ENCODE measurements at places on chromosomes 4 and X. TPM values are rescaled to one million over a fixed set of nuclear protein-coding genes. Genes with fewer than 3 reads are reported as not detected.

GRCh38 chrX:37425370-37425769 is 76.2 kb downstream of the PRRG1 start:
- H3K36me3 ChIP-seq, result no peaks in the 10 kb centered on the region
- DNase-seq, result no peak
- no peaks in the 10 kb centered on the region for H3K27me3 ChIP-seq
- H3K4me3 ChIP-seq, result no peak overlapping the region
- H3K4me1 ChIP-seq, result no peaks in the 10 kb centered on the region

The PAGE2 gene
- total RNA-seq, result not detected

GRCh38 chr4:146265950-146266490 is 51.7 kb downstream of the REELD1 start:
- no peak overlapping the region for H3K4me3 ChIP-seq
- H3K27me3 ChIP-seq, result no peaks in the 10 kb centered on the region
- peaks cover 6% of the 10 kb centered on the region for H3K4me1 ChIP-seq
- DNase-seq, result no peak
- no peak overlapping the region for H3K27ac ChIP-seq

The DACH2 gene
- total RNA-seq, result not detected

- DNase-seq, result no peak
- H3K27ac ChIP-seq, result no peak overlapping the region
- H3K4me1 ChIP-seq, result no peaks in the 10 kb centered on the region
- H3K27me3 ChIP-seq, result no peaks in the 10 kb centered on the region
- H3K36me3 ChIP-seq, result no peaks in the 10 kb centered on the region
- no peak overlapping the region for H3K4me3 ChIP-seq
These were observed 136.1 kb downstream of the MID1IP1 start for GRCh38 chrX:38937400-38937799.
